ENCODE measurements at places on chromosomes 5 and 9.

DNA sequence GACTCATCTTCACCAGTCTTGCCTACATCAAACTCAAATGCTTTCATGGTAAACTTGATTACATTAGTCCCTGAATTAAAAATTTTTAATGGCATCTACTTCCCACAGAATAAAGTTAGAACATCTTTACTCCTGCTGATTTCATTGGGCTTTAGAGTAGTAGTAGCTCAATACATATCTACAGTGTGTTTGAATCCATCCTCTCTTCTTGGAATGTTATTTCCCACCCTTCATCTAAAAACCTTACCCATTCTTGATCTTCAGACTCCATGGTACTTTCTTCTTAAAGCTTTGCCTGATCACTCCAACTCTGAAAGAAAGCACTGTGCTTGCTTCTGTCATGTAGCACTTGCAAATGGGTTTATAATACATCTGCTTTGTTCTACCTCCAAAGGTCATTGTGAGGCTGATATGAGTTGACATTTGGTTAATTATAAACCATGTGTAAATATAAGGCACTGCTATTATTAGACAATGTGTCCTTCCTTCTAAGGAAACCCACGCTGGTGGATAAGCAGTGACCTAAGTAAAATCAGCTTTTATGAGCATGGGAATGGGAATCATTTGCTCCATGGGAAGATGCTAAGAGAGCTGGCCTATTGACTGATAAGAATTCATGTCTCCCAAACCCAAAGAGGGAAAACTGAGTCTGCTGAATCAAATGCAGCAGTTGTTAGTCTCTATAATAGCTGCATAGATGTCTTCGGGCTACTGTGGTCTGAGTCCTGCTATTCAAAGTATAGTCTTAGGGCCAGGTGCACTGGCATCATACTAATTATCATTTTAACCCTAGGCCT lies 7.5 kb upstream of the PRLR start:
- DNase-seq: no peak

DNA sequence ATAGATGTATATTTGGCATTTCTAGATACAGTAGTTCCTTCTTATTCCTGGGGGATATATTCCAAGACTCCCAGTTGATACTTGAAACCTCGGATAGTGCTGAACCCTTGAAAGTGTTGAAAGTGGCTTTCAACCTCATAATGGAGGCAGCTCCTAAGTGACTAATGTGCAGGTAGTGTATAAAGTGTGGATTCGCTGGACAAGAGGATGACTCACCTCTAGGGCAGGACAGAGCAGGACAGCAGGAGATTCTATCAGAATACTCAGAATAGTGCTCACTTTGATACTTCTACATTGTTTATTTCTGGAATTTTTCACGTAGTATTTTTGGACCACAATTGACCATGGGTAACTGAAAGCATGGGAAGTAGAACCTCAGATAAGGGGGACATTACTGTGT lies 1138.9 kb upstream of the WWC1 start:
- DNase-seq: no peak

GRCh38 chr9:112012026-112012902 lies 115.7 kb downstream of the UGCG start:
- DNase-seq: peak; percentile 68

DNA sequence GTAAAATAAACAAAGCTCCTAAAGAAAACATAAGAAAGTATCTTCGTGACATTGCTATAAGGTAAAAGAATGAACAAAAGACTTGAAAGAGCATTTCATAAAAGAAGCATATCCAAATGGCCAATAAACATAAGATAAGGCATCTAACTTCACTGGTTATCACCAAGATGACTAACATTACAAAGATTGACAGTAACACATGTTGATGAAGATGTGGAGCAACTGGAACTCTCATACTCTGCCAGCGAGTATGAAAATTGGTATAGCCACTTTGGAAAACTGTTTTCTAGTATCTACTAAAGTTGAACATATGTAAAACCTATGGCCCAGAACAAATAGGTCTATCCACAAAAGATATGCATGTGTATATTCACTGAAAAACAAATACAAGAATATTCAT lies 150.5 kb downstream of the SNX18 start:
- no peak for DNase-seq

DNA sequence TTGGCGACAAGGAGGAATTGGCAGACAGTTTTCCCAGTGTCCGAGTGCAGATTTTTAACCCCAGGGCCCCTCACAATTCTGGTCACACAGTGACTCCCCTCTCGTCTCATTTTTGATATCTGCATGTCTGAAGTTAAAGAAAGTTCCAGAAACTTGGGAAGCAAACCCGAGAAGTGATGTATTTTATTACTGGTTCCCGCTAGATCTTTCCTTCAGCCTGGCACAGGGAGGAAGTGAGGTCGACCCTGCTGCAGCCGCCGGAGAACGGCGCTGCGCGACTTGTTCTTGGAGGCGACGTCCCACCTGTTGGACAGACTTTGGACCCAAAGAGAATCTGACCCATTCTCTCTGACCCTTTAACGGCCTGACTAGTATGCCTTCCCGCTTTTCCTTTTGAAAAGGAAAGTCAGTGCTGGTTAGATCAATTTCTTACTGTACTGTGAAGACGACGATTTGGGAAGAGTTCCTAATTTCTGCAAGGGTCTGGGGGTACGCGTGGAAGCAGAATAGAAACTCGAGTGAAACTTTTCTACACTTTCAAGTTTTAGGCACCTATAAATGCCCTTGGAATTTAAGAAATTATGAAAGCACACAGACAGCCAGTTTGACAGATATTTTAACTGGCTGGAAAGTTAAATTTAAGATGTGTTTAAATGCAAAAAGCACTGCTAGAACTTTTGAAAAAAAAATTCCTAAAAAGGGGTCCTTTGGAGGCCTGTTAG lies 744 bp downstream of the OTULIN start:
- DNase-seq: no peak

GRCh38 chr9:108093773-108094675 lies 604.5 kb upstream of the KLF4 start:
- no peak for DNase-seq

DNA sequence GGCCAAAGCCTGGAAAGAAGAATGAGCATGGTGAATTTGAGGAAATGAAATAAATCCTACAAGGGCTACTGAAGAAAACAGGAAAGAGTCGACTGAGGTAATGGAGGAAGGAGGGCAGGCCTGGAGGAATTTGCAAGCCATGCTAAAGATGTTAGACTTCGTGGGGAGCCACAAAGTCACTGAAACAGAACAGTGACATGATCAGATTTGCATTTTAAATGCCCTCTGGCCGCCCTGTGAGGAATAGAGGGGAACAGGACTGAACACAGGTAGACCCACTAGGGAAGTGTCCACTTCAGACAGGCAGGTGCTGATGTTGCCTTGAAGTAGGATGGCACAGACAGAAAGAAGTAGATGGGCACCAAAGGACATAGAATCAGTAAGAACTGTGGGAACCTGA lies 42.8 kb upstream of the RLN1 start:
- DNase-seq: no peak

- DNase-seq: no peak
These were observed 352.6 kb downstream of the ADGRV1 start for GRCh38 chr5:90911169-90911568.

GRCh38 chr5:171436804-171437285 lies 17.4 kb downstream of the FGF18 start:
- DNase-seq: no peak

GRCh38 chr5:57405984-57406383 lies 76.6 kb downstream of the ACTBL2 start:
- DNase-seq: no peak

GRCh38 chr5:140351609-140352334 lies 5.4 kb upstream of the HBEGF start:
- DNase-seq: no peak

GRCh38 chr9:26775391-26775790 lies 117.2 kb downstream of the CAAP1 start:
- no peak for DNase-seq

DNA sequence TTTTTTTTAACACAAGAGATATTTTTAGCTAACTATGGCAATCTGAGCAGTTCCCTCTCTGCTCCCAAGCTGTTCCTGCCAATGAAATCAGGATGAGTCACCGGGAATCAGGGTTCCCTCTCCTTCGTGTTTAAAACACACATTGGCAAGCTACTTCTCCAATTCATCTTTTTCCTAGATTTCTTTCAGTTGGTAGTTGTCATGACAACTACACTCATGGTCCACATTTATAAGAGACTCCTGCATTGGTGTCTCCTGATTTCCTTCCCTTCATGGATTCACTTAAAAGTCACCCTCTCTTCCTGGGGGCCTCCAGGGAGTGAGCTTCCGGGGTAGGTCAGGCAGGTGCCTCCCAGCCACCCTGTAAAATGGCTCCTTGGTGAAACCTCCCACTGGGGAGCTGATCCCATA lies 72.3 kb upstream of the NIPAL4 start:
- DNase-seq: peak; percentile 67

GRCh38 chr5:160020964-160021363 lies 12.0 kb downstream of the TTC1 start:
- peak; percentile 10 for DNase-seq

DNA sequence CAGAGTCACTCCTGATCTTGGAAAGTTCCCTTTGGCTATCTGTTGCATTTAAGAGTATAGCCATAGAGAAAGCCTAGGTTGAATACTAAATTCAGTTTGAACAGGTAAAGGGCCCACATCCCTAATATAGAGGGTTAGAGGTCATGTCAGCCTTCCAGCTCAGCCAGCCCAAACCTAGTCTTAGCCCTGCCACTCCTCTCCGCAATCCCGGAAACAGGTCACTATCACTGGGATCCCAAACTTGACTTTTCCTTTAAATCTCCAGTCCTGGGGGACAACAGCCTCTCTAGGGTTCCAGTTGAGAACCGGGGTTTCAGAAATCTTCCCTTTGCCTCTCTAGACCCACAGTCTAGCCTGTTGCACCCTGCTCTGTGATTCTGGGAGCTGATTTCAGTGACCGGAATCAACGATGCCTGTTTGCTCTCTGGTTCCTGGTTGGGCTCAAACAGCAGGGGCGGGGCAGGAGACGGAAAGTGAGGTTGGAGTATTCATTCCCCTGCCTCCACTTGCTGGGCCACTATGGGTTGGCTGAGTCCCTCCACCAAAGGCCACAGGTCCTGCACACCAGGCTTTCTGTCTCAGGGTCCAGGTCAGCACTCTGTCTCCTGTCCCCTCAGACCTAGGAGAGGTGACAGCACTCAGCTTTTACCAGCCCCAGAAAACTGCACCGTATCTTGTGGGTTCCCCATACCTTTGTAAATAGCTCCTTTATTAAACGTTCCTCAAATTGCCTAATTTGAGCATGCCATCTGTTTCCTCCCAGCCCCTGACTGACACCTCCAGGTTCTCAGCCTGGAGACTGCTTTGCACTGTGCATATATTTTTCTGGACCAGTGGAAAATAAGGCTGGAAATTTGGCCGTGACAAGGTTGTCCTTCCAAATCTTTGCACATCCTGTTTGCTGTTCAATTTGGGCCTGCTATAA lies 23.8 kb upstream of the CPEB4 start:
- DNase-seq: no peak

GRCh38 chr9:131405858-131406537 lies 12.1 kb downstream of the PRRC2B start:
- no peak for DNase-seq

GRCh38 chr5:154518438-154518867 lies 40.4 kb upstream of the HAND1 start:
- DNase-seq: no peak

DNA sequence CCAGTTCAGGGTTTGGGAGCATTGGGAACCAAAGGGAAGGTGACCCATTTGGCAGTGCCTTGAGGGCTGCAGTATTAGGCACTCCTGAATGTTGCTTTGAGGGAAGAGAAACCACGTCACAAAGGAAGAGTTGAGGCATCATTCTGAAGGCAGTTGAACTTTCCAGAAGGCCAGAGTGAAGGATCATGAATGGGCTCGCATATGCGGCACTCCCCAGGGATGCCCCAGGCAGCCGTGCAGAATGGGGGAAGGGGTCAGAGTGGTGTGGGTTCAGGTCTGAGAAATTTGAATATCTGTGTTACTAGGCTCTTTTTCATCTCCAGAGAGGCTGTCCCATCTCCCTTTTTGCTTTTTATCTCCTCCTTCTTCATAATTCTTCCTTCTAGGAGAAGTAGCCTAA lies 60.6 kb upstream of the HMHB1 start:
- no peak for DNase-seq

DNA sequence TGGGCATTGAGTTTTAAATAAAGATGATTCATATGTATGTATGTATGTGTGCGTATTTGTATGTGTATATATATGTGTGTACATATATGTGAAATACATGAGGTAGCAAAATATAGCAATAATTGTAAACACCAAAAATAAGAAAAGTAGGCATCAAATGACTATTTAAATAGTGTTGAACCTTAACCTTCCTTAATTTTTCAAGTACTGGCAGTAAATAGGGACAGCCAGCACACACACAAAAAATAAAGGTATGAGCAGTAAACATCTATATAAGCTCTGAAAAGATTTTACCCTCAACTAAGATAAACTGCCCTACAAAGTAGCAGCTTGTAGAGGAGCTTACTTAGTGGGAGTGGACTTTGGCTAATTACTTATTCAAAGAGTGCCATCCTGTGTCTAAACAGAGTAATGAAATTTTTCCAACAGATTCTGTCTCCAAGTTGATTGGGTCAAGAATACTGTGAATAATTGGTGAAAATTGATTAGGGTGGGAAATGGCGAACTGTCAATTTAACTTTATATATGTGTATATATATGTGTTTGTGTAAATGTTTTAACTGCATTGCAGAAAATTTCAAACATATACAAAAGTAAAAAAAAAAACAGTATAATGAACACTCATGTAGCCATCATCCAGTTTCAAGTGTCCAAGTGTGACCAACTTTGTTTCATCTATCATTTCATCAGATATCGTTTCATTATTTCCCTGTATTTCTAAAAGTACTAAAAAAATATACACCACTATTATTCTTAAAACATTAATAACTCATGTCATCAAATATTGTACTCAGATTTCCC lies 2.0 kb upstream of the ADAMTS6 start:
- peak; percentile 84 for DNase-seq

DNA sequence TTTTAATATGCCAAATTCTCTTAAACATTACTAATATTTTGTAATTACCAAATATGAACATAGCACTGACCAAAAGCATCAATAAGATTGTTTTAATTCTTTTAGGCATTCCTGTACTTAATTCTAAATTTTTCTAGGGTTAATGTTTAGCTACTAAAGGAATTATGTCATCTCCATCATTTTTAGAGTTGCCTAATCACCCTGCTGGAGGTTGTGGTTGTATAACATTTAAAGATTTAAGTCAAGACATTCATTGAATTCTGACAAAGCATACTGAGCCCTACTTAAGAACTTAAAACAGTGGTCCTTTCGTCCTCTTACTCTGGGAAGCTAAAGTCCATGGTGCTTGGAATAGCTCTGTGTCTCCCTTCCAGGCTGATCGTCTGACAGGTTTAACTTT lies 28.1 kb upstream of the DAB2 start:
- DNase-seq: no peak

DNA sequence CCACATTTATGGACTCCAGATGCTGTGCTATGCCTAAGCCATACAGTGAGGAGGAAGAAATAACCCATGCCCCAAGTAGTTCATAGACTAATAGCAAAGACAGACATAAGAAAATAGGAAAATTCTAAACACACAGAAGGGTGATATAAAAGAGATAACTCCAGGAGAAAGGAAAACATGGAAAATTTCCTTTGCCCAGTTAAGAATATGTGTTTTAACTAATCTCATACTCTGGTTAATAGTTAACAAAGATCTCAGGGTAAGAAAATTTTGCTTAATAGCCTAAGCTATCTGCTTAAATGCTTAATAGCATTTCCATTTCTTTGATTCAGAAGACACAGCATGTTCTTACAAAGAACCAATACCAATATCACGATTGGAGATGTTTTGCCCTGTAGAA lies 358.0 kb downstream of the MSX2 start:
- no peak for DNase-seq

All from kidney capillary endothelial cell (primary cell).